Left kidney (tissue), 8 donors: ENCODE measurements at places on chromosomes 6 and 20. TPM values are rescaled to one million over a fixed set of nuclear protein-coding genes. Genes with fewer than 3 reads are reported as not detected.

Gene OLIG3
- polyA plus RNA-seq: not detected

Gene TRAM2
- polyA plus RNA-seq: 50.8 TPM

Gene GPX5
- polyA plus RNA-seq: not detected

GRCh38 chr6:106446287-106446885, 85.9 kb downstream of the CRYBG1 start:
- DNase-seq: no peak

DNA sequence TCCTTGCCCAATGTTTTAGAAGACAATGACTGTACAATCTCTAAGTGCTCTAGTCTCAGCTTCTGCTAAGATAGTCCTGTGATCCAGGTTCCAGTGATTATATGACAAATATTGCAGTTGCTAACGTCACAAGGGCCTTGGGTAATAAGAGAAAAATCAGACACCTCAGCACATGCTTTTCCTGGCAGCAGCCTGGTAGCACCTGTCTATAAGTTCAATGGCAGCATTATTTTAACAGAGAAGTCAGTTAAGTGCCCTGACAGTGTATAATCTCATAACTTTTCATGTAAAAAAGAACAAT, 121.3 kb upstream of the BCLAF1 start:
- no peak for DNase-seq

DNA sequence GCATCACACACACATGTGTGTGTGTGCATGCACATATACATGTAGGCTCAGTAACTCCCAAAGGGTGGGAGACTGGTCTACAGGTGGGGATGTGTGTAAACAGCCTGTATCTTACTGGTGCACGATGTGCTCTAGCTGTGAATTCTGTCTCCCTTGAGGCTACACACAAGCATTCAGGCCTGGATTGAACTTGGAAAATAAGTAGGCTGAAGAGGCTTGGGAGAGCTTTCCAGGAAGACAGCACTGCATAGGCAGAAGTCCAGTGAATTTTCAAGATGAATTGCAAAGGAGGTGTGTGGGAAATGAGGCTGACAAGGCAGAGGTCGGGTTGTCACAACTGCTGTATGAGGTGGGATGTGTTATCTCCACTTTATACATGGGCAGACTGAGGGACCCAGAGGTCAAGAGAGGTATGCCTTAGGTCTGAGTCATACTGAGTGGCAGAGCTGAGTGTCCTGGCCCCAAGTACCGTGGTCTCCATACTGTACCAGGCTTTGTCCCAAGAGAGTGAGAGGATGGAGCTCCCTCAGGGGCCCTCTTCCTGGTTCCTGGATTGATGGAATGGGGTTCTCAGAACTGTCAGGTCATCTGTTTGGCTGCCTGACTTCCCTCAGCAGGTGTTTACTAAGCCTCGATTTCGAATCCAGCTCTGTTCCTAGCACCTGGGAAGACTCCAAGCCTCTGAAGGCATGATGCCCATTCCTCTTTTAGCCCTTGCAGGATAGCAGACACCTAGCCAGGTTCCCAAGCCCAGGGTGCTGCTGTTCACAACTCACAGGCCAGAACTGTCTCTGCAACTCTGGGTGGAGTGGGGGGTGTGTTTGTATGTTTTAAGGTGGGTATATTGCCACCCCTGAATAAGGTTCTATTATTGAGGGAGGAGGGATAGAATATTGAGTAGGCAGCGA, 14.4 kb downstream of the SNPH start:
- no peak for DNase-seq

DNA sequence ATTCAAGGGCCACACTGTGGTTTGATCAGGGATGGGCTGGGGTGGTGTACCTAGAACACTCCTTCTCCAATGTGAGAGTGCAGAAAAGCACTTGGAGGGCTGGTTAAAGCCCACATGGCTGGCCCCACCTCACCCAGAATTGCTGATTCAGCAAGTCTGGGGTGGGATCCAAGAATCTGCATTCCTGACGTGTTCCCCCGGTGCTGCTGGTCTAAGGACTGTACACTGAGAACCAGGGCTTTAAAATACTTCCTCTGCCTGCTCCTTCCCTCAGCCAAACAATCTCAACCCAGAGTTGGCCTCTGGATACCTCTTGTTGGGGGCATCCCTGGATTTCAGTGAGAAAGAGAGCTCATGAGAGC, 13.4 kb upstream of the OCSTAMP start:
- DNase-seq: no peak

- DNase-seq: no peak
Observed at GRCh38 chr6:166618866-166619761, 7.9 kb downstream of the RPS6KA2 start.

GRCh38 chr20:41432746-41433145, 66.1 kb upstream of the EMILIN3 start:
- DNase-seq: no peak

DNA sequence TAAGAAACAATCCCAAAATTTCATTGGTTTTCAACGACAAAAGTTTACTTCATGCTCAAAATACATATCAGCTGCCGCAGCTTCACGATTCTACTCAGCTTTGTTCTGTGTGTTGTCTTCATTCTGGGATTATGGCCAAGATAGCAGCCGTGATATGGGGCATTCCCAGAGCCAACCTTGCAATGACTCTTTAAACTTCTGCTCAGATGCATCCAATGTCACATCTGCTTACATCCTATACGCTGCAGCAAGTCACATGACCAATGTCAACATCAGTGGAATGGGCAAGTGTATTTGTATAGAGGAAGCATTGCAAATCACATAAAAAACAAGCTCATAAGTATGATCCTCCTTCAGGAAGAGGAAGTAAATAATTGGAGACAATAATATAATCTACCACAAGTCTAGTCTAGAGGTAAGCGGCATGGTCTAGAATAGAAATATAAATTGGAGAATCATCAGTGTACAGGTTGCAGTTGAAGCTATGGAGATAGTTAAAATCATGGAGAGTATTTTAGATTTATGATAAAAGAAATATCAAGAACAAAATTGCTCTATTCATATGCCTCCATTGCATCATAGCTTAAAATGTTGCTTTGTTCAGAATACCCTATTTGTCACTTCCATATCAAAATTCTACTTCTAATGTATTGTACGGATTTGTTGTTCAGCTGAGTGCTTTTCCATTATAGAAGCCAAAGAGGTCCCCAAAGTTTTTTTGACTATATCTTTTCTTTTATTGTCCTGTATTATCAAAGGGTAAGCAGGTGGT, 7.2 kb upstream of the C6orf141 start:
- DNase-seq: no peak

GRCh38 chr20:22758815-22759214, 174.4 kb upstream of the FOXA2 start:
- DNase-seq: no peak

- DNase-seq: no peak
Observed at GRCh38 chr6:134020071-134020470, 32.4 kb downstream of the SLC2A12 start.

GRCh38 chr6:157822245-157823000, 623 bp upstream of the SNX9 start:
- no peak for DNase-seq
